Activated T-helper 17 cell treated with anti-CD3 and anti-CD28 coated beads, Interleukin-2, amount 50 U/mL, for 72 hours (primary cell): ENCODE measurements at places on chromosomes 7 and 10. TPM values are rescaled to one million over a fixed set of nuclear protein-coding genes. Genes with fewer than 3 reads are reported as not detected.

The SUPV3L1 gene
- 38.9 TPM for total RNA-seq

The GNGT1 gene
- not detected for total RNA-seq

The DEPP1 gene
- 2.0 TPM for total RNA-seq

The CLEC5A gene
- total RNA-seq = not detected

The MBL2 gene
- not detected for total RNA-seq

The CCDC172 gene
- not detected for total RNA-seq

The SFTPD gene
- total RNA-seq = not detected

The TFPI2 gene
- 0.86 TPM for total RNA-seq

DNA sequence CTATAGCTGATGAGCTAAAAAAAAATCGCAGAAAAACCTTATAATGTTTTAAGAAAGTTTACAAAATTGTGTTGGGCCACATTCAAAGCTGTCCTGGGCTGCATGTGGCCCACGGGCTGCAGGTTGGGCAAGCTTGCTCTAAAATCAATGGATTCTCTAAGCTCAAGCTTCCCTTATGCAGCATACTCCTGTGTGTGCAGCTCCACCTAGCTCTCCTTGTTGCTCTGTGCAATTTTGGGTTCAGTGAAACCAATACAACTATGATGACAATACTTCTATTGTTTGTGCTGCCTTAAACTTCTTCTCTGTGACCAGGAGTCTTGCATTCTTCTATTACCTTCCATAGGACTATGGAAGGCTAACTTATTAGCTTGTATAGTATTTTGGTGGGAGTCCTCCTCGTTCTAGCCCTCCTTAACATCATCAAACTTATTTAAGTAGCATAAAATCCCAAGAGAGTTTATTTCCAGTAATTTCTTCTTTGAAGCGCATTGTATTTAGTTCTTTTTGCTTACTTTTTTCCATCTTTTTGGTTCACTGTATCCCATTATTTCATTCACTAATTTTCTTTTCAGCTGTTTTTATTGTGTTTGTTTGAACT lies 170.9 kb upstream of the SMIM30 start:
- no peak for ATAC-seq

GRCh38 chr7:141840708-141841107 lies 577 bp downstream of the PRSS37 start:
- no peak for ATAC-seq

DNA sequence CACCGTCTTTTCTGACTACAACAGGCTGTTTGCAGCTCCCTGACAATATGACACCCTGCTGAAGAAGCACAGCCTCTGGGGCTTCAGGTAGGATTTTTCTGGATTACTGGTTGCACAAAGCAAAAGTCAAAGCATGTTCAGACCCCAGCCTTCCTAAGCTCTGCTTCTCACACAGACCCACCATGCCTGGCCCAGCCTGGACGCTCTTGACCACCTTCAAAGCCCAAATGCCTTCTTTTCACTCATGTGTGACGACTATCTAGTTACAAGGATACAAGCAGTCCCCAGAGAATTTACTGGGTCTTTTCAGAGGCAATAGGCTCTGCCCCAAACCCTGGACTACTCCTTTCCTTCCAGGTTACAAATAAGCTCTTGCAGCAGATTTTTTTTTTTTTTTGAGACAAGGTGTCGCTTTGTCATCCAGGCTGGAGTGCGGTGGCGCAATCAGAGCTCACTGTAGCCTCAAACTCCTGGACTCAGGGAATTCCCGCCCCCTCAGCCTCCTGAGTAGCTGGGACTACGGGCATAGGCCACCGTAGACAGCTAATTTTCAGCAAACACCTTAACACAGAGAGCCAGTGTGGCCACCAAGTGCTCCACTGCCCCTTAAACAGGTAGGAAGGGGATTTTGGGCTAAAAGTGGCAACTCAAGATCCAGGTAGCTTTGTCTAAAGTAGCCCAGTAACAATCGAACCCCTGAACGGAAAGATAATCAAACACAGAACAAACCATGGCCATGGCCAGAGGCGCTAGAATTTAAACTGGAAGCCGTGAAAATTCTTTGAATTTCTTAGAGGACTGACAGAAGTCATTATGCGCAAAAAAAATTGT lies 16.2 kb downstream of the SVIL start:
- ATAC-seq = no peak

DNA sequence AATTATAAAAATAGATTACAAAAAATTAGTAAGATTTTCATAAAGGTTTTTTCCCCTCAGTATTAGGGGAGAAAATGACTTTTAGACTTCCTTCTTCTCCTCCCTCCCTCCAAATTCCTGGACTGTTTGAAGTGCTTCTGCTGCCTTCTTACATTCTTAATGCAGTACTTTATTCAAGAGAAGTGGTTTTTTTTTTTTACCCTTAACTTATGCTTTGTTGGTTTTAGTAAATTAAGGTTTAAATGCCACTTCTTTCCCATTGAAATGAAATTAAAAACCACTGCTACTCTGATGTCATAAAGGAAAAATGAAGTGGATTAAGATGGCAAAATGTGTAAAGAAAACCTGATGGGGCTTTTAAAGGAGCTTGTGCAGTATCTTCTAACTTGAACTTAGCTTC lies 140.7 kb downstream of the VTI1A start:
- ATAC-seq = no peak

- no peak for ATAC-seq
Measured at GRCh38 chr7:1223196-1223981, 9.3 kb upstream of the UNCX start.

GRCh38 chr10:28661035-28661434 lies 16.3 kb upstream of the BAMBI start:
- no peak for ATAC-seq

DNA sequence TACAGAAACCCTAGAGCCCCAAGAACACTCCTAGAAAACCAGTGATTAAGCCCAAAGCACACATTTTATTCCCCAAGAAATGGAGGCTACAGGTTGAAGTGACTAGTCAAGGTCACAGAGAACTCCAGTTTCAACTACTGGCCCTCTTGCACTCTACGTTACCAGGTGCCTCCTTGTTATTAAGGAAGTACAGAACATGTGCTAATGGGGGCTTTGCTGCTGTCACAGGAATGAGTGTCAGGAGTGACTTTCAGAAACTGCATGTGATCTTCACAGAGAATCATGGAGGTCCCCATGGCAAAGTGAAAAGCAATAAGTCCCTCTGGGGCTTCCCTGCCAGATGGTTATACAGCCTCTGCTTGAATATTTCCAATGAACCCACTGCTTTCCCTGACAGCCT lies 19.3 kb downstream of the JAZF1 start:
- ATAC-seq = no peak

- no peak for ATAC-seq
Measured at GRCh38 chr10:61899663-61899996, 1.9 kb upstream of the ARID5B start.

- ATAC-seq = peak; percentile 71
Measured at GRCh38 chr7:148697256-148698006, 1.3 kb upstream of the CUL1 start.

GRCh38 chr10:61994405-61995219 lies 93.1 kb downstream of the ARID5B start:
- no peak for ATAC-seq

DNA sequence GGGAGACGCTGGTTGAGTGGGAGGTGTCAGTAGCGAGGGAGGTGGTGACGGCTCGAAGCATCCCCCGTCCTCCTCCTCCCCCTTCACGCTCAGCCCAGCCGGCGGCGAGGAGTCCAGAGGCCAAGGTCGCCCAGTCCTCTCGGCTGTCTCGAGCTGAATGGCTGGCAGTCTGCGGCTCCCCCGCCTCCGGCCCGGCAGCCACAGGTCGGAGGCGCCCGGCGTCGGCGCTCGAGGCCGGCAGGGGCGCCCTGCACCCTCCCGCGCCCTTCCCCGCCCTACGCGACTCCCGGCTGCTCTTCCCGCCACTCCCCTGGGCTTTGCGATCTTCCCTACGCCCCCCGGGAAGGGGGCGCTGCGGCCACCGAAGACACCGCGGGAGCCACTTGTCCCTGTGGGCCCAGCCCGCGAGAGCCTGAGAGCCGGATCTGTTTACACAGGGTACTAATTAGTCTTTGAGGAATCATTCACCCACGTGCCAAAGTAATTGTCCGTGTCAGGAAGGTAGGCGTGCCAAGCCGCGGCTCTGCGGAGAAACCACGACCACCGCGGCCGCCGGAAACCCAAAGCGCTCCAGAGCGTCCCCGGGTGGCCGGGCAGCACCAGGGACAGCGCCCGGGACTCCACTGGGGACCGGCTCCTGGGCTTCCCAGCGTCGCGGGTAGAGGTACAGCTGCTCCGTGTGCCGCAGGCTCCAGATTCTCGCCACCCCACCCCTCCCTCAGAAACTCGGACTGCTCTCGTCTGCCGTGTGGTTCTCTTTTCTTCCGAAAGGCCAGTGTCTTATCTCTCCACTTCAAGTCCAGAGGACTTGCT lies at the start of gene NXPH1:
TSS of gene NXPH1 (plus strand) at position 133 of the 813 bp plus-strand sequence.
- no peak for ATAC-seq

GRCh38 chr10:12995425-12995861 lies 6.1 kb downstream of the CCDC3 start:
- no peak for ATAC-seq

- ATAC-seq = no peak
Measured at GRCh38 chr7:12211711-12212485, 804 bp downstream of the TMEM106B start.

GRCh38 chr10:8670461-8670860 lies 616.0 kb downstream of the GATA3 start:
- ATAC-seq = no peak

DNA sequence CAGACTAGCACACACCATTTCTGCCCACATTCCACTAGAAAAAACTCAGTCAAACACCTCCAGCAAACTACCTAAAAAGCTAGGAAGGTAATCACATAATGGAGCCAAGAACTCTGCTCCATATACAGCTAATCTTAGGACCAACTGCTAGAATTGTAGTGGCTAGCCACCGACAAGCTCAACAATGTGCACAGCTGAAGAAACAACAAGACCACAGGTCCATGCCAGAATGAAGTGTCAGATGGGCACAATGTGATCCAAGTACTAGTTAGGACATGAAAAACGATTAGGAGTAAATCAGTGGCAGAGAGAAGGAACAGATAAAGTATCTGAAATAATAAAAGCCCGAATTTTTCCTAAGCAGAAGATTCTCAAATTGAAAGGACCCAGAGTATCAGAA lies 38.6 kb downstream of the TMEM106B start:
- no peak for ATAC-seq

DNA sequence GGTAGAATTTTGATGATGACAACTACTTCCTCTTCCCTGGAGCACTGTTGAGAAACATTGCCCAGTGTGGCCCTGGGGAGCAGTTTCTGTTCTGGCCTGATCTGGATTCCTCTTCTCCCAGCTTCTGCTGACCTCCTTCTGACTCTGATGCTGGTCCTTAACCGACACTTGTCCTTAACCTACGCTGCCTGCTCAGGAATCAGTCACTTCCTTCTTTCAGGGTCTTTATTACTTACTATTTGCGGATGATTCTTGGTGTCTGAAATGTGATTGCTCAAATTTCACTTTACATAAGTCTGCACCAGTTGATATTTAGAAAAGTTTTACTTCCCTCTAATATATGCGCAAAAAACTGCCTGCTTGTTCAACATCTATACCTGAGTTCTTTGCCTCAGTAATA lies 164.1 kb downstream of the PTEN start:
- no peak for ATAC-seq
